ENCODE measurements at places on chromosomes 1 and 21. TPM values are rescaled to one million over a fixed set of nuclear protein-coding genes. Genes with fewer than 3 reads are reported as not detected.

- no peak for DNase-seq
Observed at GRCh38 chr1:28646040-28646439, 2.4 kb upstream of the RNU11 start.

- no peak for DNase-seq
Observed at GRCh38 chr1:99756598-99756997, 9.8 kb downstream of the FRRS1 start.

GRCh38 chr1:201172999-201173610, 17.5 kb upstream of the IGFN1 start:
- no peak for DNase-seq

DNA sequence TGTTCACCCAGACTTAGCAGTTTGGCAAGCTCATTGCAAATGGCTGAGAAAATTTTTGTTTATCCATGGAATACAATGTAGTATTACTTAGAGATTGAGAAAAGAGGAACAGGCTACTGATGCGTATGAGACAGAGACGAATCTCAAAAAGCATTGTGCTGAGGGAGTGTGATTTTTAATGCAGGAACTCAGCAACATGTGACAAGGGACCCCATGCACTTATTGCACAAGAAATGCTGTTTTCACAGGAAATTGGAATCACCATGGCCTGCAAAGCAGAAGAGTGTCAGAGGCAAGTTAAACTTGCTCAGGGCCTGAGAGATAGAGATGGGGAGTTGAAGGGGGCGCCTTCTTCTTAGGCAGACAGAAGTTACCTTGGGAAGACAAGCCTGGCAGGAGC, 32.6 kb upstream of the TLR5 start:
- no peak for DNase-seq

- DNase-seq = no peak
Observed at GRCh38 chr1:68620571-68620970, 123.7 kb upstream of the DEPDC1 start.

DNA sequence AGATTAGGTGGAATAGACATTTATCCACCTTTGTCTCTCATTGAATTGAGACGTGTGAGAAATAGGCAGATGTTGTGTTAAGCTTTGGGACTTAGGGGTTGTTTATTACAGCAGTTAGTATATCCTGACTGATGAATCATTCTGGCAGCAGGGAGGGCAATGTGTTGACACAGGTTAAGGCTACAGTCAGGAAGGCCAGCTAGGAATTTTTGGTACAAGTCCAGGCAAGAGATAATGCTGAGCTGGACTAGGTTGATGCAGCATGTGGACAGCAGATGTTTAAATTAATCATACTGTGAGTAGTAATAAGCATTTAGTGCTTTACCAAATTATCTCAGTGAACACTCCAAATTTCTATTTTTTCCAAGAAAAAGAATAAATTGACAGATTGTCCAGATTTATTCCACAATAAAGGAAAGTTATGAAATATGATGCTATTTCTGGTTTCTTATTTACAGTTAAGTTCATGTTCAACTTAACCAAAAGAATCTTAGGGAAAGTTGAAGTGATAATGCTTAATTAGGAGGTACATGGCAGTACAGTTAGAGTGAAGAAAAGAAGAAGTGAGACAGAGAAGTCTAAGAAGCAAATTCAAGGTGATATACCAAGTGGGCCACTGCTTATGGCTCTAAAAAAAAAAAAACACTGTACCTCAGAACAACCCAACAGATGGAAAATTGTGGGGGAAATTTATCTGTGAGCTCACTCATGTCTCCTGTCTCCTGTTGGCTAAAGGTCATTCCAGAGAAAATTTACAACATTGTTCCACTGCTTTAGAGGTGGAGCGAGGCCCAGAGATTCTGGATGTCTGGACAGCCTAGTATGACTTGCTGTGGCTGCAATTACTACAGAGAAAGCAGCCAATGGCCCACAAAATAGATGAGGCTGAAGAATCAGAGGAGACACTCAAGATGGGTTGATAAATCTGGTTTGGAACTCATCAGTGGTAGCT, 102.7 kb upstream of the C21orf91 start:
- DNase-seq = no peak

DNA sequence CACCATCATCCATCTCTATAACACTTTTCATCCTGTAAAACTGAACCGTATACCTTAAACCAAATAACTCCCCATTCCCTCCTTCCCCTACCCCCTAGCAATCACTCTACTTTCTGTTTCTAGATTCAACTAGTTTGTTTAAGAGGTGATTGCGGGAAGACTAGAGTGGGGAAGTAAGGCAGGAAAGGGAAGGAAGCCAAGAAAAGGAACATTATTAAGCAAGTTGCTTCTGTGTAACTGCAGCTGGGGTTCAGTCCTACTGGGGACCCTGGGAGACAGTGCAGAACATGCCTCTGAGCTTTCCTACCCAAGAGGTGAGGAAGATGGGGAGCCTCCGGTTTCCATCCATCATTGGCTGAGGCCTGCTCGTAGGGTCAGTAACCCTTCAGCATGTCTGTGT, 28.9 kb upstream of the H3-3A start:
- no peak for DNase-seq

GRCh38 chr1:107378426-107378825, 237.6 kb downstream of the NTNG1 start:
- no peak for DNase-seq

GRCh38 chr1:103129255-103129654, 20.9 kb upstream of the COL11A1 start:
- DNase-seq = no peak

DNA sequence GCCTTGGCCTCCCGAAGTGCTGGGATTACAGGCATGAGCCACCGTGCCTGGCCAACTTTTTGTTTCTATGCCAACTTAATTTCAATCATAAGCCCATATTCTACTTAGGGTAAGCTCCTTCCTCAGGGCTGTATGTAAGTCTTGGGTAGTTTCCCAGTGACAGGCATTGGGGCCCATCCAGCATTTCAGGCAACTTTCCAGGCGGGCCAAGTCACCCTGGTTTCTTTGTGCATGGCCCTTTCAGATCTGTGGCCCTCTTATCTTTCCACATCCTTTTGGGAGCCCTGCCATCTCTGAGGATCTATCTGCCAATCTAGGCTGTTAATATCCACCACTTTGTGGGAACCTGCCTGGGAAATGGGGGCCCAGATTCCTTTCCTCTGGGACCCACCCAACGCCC, 58.7 kb downstream of the TNN start:
- DNase-seq = no peak

GRCh38 chr1:230737622-230738262, 9.4 kb upstream of the CAPN9 start:
- no peak for DNase-seq

GRCh38 chr1:206873603-206874188, 8.3 kb downstream of the IL20 start:
- no peak for DNase-seq

DNA sequence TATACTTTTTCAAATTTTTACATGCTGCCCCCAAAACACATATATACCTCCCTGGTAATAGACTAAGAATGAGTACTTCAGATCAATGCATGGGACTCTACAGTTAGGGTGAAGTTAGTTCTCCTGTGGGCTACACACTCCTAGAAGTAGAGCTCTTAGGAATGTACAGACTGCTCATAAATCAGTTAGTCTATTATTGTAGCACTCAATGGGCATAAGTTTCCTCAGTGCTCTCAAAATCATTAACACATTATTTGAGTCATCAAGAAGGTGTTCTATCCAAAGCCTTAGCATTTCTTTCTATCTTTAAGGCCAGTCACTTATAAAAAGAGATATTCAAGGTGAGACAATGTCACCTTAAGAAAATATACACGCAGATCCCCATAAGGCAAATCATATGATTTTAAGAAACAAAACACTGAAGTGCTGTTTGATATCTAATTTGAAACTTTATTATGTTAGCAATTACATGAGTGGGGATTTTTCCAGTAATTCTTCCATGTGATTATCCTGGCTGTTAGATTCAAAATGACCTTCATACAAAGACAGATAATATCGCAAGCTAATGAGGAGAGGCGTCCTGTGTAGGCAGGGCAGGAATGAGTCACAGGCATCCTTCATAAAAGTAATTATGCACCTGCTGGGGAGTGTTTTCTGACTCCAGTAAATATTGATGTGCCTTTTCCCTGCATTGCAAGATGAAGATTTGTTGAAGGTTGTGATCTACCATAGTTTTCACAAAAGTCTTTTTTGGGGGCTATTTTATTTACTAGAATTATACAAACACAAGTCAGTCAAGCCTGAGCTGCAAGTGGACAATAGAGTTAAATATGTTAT, 167.2 kb upstream of the ATP1B1 start:
- no peak for DNase-seq

GRCh38 chr1:65959896-65960567, 167.3 kb downstream of the PDE4B start:
- no peak for DNase-seq

DNA sequence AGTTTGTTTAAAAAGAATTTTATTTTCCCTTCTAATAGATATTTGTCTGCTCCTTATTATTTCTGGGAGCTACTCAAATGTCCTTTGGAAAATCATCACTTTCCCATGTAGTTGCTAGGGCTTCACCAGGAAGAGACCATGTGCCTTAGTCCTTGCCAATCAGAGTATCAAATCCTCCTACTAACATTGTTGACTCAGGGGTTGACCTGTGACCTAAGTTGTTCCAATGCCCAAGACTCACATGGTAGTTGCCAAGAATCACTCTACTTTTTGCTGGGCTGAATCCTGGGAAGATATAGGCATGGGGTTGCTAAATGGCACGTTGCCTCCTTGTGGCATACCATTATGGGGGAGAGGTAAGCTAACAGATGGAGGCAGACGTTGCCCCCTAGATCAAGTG, 58.2 kb upstream of the FOXD3 start:
- no peak for DNase-seq

DNA sequence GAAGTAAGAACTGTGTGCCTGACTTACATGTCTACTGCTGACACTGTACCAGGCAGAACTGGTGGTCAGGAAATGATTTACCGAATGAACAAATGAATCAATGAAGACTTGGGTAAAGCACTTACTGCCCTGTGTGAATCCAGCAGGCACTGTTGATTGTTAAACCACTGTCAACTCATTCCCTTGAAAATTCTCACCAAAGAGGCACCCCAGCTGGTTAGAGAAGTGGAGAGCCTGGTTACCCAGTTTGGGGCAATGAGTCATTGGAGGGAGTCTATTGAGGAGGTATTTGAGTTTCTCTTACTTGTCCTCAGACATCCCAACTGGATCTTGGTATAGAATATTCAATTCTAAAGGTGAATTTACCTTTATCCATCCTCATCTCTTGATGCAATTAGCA, 34.2 kb downstream of the JUN start:
- no peak for DNase-seq

- DNase-seq = no peak
Observed at GRCh38 chr1:198908995-198909394, 270.2 kb downstream of the PTPRC start.

DNA sequence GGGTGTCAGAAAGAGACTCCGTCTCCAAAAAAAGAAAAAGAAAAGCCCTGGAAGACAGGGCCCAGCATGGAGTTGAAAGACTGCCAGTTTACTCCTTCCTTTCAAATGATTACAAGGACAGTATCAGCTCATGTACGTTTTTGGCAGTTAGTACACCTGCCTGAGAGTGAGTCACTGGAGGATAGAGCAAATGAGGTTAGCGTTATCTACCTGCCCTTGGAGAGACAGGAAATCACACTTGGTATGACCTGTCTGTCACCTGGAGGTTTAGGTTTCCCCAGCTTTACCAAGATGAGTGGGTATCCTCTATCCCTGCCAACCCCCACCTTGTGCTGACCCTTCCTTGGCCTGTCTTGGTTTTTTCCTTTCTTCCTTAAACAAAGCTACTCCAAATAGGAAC, 96.8 kb upstream of the BMP8A start:
- peak; percentile 23 for DNase-seq

DNA sequence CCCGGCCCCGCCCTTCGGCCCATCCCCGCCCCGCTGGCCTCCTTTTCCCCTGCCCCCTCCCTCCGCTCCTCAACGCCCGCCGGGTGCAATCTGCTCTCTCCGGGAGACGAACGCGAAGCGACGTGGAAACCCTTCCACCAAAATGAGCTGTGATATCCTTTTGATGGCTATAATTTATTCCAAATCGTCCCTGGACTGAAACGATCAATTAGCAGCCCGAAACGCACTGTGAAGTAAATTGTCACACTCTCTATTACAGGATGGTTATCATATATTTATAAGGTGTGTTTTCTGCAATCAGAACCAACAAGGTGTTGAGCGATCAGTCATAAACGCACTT, 134.6 kb upstream of the BARHL2 start:
- no peak for DNase-seq

GRCh38 chr1:212752252-212752933, 39.2 kb downstream of the NSL1 start:
- DNase-seq = no peak

DNA sequence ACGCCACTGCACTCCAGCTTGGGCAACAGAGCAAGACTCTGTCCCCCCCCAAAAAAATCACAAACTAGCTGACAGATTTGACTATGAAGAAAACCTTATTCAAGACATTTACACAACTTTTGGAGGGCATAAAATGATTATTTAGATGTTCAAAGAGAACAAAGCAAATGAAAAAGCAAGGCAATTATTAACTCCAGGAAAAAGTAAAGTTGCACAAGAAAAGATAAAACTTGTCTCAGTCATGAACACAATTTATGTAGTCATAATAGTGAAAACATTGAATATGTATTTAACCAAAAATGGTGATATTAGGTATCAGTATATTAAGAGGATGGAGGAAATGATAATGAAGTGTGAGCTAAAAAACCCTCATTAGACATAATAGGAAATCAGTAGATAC, 11.9 kb upstream of the TARDBP start:
- no peak for DNase-seq

DNA sequence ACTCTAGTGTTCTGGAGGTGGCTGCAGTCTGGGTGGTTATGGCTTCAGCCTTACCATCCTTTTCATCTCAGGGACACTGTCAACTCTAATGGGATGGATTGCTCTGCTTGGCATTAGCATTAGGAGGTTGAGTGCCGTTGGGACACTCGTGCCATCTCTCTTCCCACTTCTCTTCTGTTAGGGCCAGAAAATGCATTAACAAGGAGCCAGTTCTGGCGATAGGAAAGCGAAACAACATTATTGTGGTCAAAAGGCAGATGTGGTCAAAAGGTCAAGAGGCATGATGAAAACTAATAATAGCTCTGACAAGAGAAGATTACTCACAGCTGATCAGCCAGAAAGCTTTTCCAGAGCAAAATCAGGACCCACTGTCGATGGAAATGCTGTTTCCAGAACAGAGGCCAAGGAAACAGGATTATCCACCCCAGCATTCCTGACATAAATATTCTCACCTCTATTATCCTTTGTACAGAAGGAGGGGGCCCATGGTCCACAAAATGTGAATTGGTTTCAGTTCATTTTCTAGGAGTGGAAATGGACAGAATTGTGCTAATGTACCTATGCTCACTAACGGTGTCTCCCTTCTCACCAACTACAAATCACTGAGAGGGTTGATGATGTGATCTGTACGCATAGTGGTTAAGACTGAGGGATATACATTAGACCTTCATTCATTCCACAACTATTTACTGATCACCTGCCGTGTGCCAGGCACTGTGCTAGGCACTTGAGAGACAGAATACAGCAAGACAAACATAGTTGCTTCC, 72.0 kb downstream of the ST6GALNAC5 start:
- DNase-seq = no peak

LCA5L gene
- not detected for total RNA-seq

AKR7A3 gene
- total RNA-seq = 1.0 TPM

FAM177B gene
- total RNA-seq = not detected

GCSAML gene
- total RNA-seq = 0.49 TPM

MAP3K21 gene
- 0.65 TPM for total RNA-seq

S100A16 gene
- total RNA-seq = not detected

LRRC53 gene
- not detected for total RNA-seq

NFIA gene
- 7.5 TPM for total RNA-seq

SERINC2 gene
- not detected for total RNA-seq

KCNJ9 gene
- total RNA-seq = not detected

CFAP57 gene
- total RNA-seq = not detected

MEX3A gene
- total RNA-seq = 0.13 TPM

LRRIQ3 gene
- total RNA-seq = 1.3 TPM

OR2T35 gene
- not detected for total RNA-seq
